Stimulated activated CD4-positive, alpha-beta T cell treated with anti-CD3 and anti-CD28 coated beads, TNF-alpha, amount 100 ng/mL, for 1 hour (primary cell): ENCODE measurements at places on chromosomes 12 and 14.

DNA sequence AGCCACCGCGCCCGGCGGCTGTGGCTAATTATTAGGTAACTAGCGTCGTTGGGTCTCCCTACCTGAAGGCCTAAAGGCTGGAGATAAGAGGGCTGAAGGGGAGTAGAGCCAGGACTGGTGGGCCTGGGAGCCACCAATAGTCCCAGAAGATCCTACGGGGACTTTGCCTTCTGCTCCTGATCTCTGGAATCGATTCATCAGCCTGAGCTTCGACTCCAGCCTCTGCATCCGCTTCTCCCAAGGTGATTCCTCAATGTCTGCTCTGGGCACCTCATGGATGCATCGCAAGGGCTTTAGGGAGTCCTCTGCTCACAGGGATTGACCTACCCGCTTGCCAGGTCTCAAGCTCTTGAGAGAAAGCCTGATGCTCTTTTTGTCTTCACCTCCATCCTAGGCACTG, 14.7 kb upstream of the KDM2B start:
- DNase-seq: no peak

DNA sequence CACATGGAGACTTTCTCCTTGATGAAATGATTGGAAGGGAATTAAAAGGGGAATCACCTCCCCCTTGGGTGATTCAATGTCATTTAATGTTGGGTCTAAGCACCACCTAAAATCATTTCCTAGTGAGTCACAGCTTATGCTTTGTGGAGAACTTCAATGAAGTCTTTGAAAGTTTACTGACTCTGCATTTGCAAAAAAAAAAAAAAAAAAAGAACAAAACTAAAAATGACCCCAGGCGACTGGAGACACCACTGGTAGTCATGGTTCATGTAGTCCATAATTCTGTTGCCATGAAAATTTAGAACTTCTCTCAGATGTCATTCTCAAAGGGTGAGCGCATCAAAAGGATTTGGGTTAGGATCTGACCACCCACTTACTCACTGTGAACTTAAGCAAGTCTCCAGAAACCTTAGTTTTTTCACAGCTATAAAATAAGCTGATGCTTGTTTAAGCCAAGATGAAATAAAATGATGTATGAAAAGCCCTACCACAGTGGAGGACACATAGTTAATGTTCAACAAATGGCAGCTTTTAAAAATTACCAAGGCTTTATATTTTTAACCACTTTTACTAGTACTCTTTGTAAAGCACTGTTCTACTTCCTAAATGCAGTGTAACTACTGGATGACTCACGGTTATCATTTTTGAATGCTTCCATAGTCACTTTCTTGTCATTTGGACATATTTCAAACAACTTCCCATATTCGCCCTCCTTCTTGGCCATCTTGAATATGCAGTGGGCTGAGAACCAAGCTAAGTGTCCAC, 18.1 kb upstream of the KSR2 start:
- DNase-seq: no peak

- no peak for DNase-seq
These were observed 395.3 kb downstream of the DPF3 start for GRCh38 chr14:72498646-72499045.

DNA sequence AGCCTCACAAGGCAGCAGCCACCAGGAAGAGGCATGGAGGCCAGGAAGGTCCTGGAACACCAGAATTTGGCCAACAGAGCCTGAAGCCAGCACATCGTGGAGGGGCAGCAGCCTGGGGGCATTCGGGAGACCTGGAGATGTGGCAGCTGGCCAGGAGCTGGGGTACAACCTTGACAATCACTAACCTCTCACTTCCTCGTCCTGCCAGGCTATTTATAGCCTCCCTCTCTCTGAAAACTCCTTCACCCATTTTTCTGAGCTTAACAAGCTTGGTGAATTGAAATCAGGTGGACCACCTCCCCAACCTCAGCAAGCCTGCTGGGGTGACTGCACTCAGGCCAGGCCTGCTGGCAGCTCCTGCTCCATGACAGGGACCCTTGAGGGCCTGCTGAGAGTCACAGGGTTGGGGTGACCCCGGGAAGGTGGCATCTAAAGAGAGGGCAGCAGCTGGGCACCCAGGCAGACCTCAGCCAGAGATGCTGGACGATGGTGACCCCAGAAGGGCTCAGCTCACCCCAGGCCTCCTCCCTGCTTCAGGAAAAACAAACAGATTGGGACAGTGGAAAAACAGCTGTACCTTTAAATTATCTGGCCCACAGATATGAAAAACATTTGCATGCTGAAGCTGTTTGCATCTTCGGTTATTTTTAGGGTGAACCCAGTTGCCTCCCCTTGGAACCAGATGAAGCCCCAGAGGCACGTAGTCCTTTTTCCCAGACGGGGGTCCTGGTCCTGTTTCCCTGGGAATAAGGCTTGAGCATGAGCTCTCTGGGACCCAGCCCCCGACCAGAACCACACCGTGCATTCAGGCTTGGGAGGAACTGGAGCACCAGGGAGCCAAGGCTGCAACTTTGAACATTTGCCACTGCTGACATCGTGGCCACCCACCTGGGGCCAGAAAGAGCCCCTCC, 67.0 kb downstream of the PITPNM2 start:
- no peak for DNase-seq

- DNase-seq: no peak
These were observed 128.3 kb upstream of the EVL start for GRCh38 chr14:99936738-99937474.

GRCh38 chr14:51432302-51432948, 192.4 kb downstream of the TMX1 start:
- DNase-seq: no peak

DNA sequence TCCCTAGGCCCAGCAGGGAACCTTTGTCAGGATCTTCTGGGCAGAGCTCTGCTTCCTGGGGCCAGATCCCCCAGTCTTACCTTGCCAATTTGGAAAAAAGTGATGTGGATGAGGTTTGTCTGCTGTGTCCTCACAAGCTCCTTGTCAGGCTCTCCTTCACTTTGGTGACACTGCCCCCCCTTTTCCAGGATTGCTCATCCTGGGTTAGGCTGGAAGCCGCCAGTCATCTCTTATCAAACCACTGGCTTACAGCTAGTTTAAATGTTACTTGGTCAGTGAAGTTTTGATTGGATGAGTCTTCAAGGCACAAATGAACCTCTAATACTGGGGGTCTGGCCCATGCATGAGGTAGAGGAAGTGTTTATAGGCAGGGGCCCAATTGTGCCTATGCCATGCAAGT, 15.3 kb downstream of the NYNRIN start:
- no peak for DNase-seq
